Renal cortical epithelial cell (primary cell): ENCODE measurements at places on chromosomes 3 and 15.

DNA sequence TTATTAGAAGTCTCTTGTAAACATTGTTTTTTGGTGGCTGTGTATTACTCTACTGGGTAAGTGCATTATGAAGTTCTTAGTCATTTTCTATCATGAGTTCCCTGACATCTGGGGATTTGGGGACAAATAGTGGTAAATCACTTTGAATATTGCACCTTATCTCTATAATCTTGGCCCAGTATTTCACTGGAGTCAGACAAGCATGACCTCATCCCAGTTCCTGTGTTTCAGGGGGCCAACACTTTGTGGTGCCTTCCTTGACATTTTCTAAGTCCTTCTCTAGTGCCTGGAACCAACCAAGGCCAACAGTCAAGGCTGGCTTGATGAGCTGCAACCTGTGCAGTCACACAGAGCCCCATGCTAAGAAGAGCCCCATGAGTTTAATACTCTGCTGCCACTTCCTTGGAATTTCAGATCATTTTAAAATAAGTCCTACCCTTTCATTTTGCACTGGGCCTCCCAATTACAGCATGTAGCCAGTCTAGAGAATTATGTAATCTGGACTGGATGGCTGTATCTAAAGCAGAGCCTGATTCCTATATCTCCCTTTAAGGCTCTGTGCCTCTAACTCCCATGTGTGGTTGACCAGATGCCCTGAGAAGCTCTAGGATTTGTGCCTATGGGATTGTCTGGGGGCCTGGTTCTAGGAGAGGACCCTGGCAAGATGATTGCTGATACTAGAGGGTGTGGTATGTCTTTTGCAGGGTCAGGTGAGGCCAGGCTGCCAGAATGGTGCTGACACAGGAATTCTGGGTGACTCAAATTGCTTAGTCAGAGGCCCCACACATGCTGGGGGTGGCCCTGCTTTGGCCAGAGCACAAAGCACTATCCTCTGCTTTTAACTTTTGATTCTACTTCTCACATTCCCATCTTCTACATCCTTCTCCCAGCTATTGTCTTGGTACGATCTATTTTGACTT, 319.6 kb upstream of the TBC1D5 start:
- peak; percentile 55 for DNase-seq

DNA sequence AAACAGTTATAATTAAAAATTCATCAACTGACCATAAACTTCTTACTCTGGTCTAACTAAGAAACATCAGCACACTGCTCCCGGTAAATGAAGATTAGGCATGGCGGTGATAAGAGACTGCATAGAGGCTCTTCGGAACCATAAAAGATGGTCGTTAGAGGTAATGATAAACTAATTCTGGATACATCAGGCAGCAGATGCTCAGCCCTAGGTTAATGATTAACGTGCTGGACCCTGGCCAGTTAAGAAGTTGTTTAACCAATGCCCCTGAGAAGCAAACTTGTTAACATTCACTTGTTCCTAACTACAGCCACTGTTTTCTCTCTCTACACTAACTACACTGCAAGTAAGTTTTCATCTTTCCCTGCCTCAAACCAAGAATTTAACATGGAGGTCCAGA, 111.5 kb downstream of the PDZRN3 start:
- DNase-seq, result peak; percentile 86

DNA sequence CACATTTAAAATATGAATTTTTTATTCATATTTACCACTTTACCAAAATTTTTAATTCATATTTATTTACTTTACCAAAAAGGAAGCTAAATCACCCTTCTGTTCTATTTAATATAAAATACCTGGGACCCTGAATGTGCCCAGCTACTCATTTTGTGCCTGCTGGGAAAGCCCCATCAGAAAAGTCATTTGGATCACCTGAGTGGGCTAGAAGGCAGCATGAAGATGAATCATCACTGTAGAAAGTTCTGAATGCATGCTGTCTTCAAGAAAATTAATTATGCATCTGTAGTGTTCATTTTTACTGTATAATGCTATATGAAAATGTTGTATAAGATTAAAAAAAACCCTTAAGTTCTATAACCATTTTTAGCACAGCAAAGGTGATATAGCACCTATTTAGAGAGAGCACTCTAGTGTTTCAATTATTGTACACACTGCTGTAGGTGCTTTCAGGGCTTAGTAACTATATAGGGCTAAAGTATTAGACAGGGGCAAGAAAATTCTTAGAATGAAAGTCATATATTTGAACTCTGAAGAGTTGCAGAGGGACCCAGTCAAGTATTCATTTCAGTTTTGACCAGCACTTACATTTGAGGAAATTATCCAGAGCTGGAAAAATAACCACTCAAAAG, 175.1 kb downstream of the NFKBIZ start:
- peak; percentile 72 for DNase-seq

DNA sequence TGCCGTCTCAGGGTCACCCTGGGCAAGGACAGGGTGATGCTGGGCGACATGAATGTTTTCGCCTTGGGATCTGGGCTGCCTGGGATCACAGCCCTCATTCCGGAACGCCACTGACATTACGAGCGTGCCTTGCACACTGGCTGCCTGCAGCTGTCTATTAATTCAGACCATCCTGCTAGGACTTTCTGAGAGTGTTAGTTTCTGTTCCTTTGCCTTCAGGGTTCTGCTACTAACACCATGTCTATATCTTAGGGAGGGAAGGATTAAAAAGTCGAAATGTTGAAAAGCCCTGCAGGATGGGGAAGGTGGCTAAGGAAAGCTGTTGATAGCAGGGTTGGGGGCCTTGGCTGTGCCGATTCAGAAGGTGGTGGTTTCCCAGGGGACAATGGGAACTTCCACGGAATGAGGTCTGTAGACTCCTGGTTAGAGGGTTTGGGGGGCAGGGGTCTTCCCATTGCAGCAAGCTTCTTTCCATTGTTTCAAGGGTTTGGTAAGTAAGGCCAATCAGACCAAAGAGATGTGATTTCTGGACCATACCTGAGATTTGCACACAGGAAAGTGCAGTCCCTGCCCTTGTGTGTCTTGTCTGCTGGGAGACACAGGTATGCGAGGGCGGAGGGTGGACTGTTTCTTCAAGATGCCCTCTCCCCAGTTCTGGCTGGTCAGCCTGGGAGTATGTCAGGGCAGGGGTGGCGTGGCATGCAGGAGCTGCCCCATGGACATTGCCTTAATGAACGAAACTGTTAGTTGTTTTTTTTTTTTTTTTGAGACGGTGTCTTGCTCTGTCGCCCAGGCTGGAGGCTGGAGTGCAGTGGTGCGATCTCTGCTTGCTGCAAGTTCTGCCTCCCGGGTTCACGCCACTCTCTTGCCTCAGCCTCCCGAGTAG, 50.9 kb downstream of the RGMA start:
- no peak for DNase-seq

GRCh38 chr15:43225201-43225949, 4.6 kb upstream of the EPB42 start:
- peak; percentile 69 for DNase-seq

- peak; percentile 90 for DNase-seq
These were observed 215.2 kb upstream of the ROBO2 start for GRCh38 chr3:76824658-76825240.

GRCh38 chr3:63968612-63969350, 54.5 kb downstream of the PSMD6 start:
- peak; percentile 82 for DNase-seq

DNA sequence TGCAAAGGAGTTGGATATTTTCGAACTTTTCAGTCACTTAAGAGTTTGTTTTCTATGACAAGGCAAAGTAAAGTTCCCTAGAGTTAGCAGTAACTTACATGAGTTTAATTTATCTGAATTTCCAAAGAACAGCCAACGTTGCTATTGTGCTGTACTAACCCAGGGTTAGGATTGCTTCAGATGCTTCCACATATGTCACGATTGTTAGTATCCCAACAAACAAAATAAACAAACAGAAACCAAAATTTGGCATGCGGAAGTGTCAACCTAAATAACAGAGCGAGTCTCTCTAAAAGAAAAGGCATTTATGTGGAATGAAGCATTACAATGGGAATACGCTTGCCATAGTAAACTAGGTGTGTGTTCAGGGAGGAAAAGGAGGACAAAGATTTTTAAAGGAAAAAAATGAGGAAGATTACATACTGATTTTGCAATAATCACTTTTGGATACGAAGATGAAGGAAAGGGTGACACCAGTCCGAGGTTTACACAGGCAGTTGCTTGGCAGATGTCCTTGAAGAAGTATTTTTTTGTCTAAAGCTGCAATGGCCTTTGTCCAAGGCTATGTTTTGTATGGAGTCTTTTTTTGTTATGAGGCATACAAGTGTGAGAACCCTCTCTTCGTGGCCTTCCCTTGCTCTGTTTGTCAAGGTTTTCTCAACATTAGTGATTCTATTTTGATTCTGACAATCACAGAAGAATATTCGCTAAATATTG, 267.9 kb downstream of the GABRG3 start:
- no peak for DNase-seq

GRCh38 chr3:185900228-185900627, 37.6 kb downstream of the TRA2B start:
- peak; percentile 97 for DNase-seq

DNA sequence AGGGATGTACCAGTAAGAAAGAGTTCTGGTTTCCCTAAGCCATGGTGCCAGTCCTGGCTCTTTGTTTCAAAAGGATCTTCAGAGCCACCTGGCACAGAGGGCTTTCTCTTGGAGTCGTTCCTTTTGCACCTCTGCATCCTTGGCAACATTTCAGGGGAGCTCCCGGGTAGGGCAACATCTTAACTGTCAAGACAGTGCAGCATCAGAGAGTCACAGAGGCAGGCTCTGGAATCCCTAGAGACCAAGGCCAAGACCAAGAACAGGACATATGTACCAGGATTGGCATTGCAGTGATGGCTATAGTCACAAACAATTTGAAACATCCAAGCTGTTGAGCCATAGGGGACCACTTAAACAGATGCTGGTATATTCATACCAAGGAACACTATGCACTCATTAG, 129.4 kb upstream of the ADPGK start:
- DNase-seq, result no peak

GRCh38 chr3:169173231-169173630, 490.3 kb downstream of the MECOM start:
- no peak for DNase-seq

- peak; percentile 74 for DNase-seq
These were observed 129.9 kb upstream of the TGFBR2 start for GRCh38 chr3:30476368-30477084.

- peak; percentile 74 for DNase-seq
These were observed 181.7 kb downstream of the BBX start for GRCh38 chr3:107704477-107704876.

- peak; percentile 97 for DNase-seq
These were observed at the start of gene ANKRD28 for GRCh38 chr3:15797642-15798303. Gene ANKRD28, minus strand, starts transcription at chr3:15797979. Its CDS starts 1,458 bp downstream, at chr3:15796521.

DNA sequence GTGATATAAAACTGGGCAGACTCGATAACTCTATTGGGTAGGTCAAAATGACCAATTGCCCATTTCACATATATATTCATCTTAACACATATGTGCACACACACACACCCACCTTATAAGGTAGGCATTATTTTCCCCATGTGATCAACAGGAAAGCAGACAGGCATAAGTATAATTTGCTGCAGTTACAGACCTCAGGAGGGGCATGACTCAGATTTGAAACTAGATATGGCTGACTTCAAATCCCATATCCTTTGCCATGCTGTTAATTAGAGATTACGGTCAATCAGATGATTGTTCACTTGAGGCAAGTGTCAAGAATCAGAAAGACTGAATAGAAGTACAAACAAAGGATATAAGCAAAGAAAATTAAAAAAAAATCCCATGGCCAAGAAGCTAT, 910.6 kb downstream of the NTRK3 start:
- no peak for DNase-seq

DNA sequence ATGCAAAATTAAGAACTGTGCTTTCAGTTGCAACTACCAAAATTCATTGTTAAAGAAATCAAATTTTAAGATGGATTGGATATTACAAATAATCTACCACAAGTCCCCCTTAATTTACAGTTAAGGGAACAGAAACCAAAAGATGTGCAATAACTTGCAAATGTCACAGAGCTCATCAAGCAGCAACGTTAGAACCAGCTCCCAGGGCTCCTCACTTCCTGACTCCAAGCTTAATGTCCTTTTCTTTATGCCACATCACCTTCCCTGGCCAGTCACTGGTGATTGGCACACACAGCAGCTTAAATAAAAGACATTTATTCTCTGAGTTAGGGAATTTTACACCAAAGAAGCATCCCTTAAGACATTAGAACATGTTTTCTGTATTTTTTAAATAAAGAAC, 159.7 kb downstream of the RSL24D1 start:
- no peak for DNase-seq

DNA sequence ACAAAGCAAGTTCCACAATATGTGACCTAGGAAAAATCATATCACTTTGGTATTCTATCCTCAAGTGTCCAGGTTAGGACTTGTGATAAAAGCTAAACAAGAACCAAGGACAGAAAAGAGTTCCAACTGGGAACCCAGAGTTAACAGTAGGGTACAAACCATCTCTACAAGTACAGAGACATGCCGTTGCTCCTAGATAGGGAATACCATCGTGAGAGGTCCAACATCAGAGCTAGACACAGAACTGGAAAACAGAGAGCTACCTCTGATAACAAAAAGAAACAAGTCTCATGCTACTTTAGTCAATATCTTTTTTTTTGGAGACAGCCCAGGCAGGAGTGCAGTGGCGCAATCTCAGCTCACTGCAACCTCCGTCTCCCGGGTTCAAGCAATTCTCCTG, 37.8 kb downstream of the SMARCC1 start:
- DNase-seq, result no peak

DNA sequence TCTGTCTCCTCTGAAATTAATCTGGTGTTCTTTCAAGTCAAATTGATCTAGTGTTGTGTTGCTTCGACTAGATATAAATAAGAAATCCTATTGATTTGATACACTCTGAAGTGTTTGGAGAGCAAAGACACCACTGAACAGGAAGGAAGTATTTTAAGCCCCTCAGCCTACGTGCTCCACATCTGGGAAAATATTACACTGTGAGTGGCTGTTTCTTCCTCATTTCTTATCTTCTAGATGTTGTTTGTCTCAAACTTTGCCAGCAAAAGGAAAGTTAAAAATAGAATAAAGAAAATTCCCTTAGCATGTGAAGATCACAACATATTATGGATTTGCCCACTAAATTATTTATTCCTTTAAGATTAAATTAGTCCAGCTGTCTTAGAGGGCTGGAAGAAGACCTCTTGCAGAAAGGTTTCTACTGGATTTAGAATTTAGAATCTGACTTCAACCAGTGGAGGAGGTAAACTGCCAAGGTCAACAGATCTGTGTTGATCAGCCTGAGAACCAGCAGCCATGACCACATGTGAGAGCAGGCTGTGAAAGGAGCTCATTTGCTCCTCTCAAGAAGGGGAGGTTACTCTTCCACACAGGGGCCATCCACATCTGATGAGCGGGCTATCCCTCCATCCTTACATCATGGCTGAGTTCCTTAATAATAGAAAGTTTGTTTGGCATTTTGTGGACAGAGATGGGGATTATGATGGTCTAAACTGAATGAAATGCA, 46.3 kb upstream of the ACKR4 start:
- no peak for DNase-seq

DNA sequence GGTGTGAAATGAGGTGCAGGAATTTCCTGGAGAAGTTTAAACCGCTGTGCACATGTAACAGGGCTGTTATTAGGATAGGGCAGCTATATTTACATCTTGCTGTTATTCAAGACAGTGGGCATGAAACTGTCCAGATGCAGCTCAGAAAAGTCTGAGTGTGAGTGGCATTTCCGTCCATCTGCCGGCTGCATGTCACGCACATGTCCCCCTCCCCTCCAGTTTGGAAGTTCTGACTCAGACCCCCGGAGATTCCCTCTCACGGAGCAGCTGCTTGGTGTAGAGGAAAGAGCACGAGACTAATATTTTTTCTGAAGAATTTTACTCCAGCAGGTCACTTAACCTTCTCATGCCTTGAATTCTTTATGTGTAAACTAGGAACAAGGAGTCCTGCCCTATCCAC, 69.8 kb downstream of the FEM1B start:
- DNase-seq, result peak; percentile 54
